RWPE1 (cell line): ENCODE measurements at places on chromosomes 2 and 18.

GRCh38 chr2:99615247-99615771 is 125.5 kb upstream of the REV1 start:
- peak; percentile 13 for DNase-seq

GRCh38 chr2:175976391-175977157 is 25.5 kb downstream of the LNPK start:
- DNase-seq = no peak

GRCh38 chr18:33146014-33146413 is 294.5 kb downstream of the CCDC178 start:
- no peak for DNase-seq

DNA sequence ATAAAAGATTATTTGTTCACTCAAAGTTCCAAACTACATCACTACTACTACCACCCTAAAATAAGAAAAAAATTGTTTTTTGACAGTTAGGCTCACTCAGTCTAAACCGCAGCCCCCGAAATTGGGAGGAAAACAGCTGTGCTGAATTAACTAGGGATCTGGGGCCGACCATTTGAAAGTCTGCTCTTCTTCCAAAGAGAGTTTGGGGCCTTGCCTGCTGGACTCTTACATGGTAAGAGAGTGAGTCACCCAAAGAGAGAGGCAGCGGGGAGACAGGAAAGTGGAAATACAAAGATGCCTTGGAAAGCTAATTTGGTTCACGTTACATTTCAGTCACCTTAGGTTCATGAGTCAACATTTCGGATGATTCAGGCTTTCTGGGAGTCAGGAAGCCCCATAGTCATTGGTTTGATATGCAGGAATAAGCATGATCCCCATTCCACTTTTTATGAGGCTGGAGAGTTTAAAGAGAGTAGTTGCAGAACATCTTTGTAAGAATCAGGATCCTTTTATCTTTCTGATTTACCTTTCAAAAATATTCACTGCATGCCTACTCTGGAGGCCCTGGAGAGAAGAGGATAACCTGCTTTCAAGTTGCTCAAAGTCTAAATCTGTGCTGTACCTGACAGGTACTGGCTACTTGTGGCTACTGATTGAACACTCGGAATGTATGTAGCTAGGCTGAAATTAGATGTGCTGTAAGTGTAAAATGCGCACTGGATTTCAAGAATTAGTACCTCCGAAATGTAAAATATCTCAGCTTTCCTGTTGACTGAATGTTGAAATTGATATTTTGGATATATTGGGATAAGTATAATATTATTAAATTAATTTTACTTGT is 995 bp upstream of the RTN4 start:
- DNase-seq = peak; percentile 92

- DNase-seq = no peak
Observed at GRCh38 chr2:209984291-209984690, 18.1 kb upstream of the RPE start.

DNA sequence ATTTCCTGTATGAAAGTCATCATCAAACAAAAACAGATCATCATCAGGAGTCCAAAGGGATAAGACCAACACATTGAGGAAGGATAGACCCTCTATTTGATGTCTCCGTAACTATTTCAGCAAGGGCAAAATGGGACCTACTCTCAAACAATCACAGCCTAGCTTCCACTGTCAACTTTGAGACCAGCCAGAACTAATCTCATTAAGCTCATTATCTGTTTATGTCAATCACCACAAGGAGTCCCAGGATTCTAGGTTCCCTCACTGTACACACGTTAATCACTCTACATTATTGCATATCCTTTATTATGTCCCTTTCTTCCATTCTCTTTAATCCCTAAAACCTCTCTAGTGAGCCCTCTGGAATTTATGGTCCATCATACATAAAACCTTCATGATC is 370.3 kb upstream of the LINC00305 start:
- no peak for DNase-seq

DNA sequence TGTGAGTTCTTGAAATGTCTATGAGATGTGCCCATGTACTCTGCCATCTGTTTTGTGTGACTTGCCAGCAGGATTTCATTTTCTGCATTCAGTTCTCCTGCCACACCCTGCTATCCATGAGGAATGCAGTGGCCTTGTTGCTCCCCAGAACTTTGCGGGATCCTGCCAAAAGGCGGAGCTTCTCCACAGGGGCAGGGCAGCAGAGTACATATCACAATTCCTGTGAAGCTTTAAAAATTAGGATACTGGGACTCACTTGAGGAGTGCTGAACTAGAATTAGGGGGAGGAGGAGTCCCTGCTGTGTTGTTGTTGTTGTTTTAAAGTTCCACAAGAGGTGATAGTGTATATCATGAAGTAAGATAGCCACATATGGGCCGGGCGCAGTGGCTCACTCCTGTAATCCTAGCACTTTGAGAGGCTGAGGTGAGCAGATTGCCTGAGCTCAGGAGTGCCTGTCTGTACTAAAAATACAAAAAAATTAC is 76.4 kb downstream of the TANC1 start:
- peak; percentile 66 for DNase-seq

DNA sequence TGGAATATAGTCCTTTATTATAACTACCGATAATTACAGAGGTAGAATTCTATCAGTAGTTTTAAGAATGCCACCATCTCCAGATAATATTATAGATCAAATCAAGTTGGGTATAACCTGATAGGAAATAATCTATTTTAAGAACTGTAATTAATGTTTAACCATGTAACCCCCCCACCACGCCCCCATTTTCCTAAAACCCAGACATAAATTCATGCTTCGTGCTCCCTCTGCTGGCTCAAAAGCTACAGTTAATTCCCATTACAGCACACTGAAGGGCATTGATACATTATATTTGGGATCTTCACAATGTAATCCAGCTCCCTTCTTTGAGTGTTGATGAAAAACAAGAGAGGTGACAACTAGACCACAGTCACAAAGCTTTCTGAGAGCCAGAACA is 228.0 kb upstream of the SMAD7 start:
- no peak for DNase-seq

GRCh38 chr2:99821572-99821971 is 320.8 kb downstream of the AFF3 start:
- DNase-seq = no peak

DNA sequence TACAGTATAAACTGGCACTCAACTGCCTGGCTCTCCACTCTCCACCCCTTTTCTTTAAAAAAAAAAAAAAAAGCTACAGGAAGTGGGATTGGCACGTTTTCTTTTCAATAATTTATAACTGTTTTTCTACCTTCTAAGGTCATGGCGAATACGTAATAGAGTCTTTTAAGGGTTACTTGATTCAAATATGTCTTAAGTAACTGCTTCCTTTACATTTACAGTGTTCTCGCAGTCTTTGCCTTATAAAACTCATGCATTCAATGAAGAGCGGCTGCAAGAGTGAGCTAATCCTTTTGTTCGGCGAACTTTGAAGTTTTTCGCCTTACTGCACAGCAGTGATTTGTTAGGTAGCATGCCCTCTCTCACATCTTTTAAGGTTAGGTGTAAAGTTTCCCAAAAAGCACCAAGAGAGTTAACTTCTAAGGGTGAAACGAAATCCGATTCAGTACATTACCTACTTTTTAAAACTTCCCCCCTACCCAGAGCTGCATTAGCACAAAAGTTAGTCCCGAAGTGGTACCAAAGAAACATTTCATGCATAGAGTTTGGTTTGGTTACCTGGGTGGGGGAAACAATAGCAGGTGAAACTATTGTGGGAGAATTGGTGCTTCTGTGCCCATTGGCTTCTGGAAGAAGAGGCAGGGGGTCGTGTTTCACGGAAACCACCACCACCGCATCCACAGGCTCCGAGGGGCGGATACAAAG is 2.0 kb downstream of the KCTD1 start:
- DNase-seq = no peak

DNA sequence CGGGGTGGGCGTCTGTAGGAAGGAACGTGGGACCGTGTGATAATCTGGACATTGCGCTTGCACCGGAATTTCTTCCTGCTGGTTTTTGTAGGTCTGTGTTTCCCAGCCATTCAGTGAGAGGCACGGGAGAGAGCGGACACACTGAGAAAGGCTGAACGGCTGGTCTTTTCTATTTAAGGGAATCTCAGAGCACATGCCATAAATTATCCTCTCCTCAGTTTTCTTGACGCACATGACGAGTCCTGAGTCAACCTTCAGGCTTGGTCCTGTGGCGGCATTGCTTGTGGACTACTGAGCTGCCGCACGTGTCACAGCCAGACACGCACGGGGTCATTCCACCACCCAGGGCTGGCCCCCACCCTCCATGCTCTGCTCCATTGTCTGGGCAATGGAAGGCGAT is 519.3 kb upstream of the ID2 start:
- DNase-seq = no peak

- no peak for DNase-seq
Observed at GRCh38 chr2:36949845-36950244, 16.5 kb downstream of the STRN start.

GRCh38 chr2:205511641-205512040 is 170.7 kb upstream of the NRP2 start:
- DNase-seq = no peak

DNA sequence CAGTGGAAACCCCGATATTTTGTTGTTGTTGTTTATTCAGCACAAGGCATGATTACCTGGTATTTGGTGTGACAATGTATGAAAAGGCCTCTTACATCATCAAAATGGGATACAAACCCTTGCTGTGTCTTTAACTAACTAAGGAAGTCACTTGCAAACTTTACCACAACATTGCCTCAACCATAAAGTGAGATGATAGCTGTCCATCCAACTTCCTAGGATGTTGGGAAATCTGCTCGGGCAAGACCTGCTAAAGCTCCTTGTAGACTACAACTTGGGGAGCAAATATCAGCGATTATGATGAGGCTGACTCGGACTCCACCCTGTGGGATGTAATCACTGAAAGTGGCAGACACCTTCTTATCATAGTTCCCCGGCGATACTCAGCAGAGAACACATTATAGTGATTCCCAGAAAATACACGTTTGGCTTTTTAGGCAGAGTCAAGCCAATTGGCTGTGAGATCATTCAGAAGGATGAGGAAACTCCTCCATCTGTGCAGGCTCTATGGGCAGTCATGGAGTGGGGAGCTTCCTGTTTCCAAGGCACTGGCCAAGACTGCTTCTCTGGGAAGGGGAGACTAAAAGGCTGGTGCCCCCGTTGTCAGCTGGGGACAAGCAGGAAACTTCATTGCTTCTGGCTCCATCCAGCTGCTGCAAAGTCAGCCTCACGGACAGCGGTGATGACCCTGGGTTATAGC is 289.0 kb downstream of the RNF144A start:
- DNase-seq = no peak

DNA sequence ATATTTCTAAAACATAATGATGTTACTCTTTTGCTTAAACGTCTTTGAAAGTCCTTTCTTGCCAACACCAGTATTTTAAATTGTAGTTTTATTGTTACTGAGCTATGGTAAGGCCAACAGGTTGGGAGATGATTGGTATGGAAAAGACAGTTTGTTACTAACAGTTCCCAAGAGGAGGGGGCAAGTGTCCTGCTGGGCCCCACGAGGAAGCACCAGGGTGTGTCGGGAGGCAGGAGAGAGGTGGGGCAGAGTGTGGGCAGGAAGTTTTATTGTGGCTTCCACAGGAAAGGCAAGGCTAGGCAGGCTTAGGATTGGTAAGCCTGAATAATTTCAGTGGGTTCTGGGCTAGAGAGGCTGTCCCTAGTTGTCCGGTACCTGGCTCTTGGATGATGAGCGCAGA is 134.3 kb downstream of the SOCS6 start:
- DNase-seq = no peak

DNA sequence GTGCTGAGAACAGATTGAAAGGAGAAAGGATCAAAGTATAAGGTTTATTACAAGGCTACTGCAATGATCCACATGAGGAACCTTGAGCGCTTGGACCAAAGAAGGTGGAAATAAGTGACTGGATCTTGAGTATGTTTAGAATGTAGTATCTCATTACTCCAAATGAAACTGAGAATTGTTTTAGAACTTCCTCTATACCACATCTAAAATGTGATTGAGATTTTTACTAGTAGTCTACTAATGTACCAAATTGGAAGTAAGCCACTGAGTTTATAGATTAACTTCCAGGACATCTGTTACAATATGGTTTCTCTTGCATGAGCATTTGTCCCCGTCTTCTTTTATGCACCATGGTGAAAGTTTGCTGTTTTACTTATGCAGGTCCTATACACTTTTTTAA is 300.5 kb downstream of the SUCLG1 start:
- DNase-seq = no peak

GRCh38 chr18:66316701-66317100 is 287.2 kb downstream of the CDH19 start:
- no peak for DNase-seq
